Left renal cortex interstitium (tissue), 4 donors: ENCODE measurements at places on chromosomes 12 and 14. TPM values are rescaled to one million over a fixed set of nuclear protein-coding genes. Genes with fewer than 3 reads are reported as not detected.

The CACNA2D4 gene
- 2.6 TPM for polyA plus RNA-seq

DNA sequence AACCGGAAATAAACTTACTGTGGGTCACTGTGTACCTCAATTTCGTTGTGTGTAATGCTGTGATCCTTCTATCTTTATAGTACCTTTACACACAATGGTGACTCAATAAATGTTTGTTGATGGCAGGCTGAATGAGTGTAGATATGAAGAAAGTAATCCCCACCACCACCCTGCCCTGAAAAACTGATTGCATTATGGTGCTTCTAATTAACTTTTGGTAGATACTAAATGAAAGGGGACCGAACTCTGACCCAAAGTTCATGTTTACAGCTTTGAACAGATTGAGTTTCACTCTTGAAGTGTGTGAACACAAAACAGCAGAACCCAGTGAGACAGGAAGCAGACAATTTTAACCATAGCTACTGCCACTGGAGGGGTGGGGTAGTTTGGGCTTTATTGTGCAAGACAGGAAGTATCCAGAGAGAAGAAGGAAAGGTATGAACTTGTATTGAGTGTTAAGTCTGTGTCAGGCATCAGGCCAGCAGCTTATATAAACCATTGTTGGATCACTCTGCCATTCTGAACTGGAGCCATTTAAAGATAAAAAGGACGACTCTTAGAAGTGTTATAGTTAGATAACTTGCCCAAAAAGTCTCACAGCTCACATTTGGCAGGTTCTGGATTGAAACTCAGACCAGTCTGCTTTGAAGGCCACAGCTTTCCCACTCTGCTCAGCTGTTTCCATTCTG, 197.0 kb upstream of the AMIGO2 start:
- no peak for DNase-seq

The FLVCR2 gene
- polyA plus RNA-seq = 8.8 TPM

The IGF1 gene
- polyA plus RNA-seq = 7.0 TPM

DNA sequence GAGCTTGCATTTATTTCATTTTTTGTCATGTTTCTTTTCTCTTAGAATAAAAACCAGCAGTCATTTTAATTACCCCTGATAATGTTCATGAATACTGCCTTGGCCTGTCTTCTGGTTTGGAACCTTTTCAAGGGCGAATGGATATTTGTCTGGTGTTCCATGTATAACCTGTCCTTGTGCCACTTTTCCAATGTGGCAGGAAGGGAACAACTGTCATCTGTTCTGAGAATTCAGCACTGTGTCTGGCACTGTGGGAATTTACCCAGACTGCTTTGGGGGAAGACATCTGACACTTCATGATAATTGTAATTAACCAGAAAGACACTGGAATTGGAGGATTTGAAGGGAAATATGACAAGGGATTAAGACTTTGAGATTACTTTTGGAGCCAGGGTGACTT, 352.8 kb downstream of the APAF1 start:
- no peak for DNase-seq

DNA sequence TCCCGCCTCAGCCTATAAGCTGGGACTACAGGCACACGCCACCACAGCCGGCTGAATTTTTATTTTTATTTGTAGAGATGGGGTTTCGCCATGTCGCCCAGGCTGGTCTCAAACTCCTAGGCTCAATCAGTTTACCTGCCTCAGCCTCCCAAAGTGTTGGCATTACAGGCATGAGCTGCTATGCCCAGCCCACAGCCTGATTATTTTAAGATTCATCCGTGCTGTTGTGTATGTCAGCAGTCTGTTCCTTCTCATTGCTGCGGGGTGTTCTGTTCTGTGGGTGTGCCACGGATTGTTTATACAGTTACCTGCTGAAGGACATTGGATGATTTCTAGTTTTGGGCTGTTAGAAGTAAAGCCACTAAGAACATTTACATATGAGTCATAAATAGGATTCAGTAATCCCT, 9.6 kb upstream of the EP400 start:
- no peak for DNase-seq

The CLEC4D gene
- 0.41 TPM for polyA plus RNA-seq

DNA sequence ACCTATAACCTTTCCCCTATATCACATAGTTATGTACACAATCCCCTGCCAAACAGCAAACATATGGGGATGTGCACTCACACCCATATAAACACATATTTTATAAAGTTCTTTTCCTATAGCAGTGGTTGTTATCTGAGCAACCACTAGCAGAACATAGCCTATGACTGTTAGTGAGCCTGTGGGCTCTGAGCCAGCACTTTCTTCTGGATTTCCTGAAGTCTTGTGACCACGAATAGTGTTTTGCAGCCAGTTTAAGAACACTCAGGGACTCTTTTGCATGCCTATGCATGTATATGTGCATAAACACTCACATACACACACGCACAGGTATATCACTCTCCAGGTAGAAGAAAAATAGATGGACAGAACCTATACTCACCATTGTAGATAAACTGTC, 17.1 kb downstream of the TESPA1 start:
- no peak for DNase-seq

- DNase-seq = no peak
Measured at GRCh38 chr12:74539765-74540526, 2.3 kb downstream of the ATXN7L3B start.

The P2RX2 gene
- polyA plus RNA-seq = 1.3 TPM

GRCh38 chr14:48849741-48850322, 736.3 kb downstream of the RPS29 start:
- no peak for DNase-seq

The CDK17 gene
- polyA plus RNA-seq = 35.4 TPM

The HOXC4 gene
- 55.9 TPM for polyA plus RNA-seq

- no peak for DNase-seq
Measured at GRCh38 chr12:131209082-131210070, 255.7 kb downstream of the ADGRD1 start.

GRCh38 chr12:69247268-69248018, 8.1 kb downstream of the CPSF6 start:
- DNase-seq = no peak

GRCh38 chr14:40362856-40363255, 930.6 kb upstream of the FBXO33 start:
- DNase-seq = no peak

DNA sequence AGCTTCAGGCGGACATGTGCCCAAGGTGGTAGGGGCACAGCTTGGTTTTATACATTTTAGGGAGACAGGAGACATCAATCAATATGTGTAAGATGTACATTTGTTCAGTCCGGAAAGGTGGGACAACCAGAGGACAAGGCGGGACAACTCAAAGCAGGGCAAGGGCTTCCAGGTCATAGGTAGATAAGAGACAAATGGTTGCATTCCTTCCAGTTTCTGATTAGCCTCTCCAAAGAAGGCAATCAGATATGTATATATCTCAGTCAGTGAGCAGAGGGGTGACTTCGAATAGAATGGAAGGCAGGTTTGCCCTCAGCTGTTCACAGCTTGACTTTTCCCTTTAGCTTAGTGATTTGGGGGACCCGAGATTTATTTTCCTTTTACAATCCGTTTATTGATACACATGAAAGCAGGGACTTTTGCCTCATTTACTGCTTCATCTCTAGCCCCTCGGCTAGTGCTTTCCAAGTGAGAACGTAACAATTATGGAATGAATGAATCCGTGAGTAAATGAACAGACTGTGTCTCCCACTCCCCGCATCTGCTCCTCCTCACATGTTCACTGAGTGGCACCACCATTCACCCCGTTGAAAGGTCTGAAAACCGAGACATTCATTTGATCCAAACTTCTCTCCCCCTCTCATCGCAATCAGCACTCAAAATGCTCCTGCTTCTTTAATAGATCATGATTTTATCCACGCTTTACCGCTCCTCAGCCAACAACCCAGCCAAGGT, 6.9 kb upstream of the HSPB8 start:
- DNase-seq = no peak

DNA sequence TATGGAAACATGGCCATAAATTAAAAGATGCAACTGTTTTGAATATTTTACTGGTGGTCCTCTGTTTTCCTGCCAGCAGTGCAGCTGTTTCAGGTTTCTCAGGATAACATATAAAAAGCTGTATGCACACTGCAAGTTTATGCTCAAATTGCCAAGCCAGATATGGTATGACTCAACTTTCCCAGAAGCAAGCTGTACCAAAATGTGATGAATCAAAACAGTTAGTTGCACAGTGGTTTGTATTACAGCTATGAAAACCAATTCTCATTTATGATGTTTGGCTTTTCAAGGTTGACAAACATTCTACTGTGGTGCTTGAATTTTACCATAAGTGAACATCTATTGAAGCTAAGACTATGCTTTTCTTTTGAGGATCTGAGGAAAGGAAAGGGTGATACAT, 15.5 kb downstream of the TRMT5 start:
- no peak for DNase-seq

DNA sequence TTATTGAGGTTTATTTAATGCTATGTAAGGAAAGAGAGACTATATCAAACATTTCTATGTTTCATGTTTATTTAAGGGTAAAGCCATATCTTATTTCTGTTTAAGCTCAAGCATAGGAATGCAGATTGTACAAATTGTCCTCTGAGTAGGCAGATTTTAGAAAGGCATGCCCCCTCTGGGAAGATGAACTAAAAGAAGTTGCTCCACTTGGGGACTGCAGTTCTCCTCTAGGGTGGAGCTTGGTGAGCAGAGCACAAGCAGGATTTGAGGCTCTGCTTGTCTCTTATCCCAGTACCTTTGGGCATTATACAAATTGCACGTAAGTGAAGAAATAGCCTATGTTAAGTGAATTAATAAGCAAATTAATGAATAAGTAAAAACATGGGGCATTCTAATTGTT, 96.2 kb upstream of the PDE3A start:
- no peak for DNase-seq

DNA sequence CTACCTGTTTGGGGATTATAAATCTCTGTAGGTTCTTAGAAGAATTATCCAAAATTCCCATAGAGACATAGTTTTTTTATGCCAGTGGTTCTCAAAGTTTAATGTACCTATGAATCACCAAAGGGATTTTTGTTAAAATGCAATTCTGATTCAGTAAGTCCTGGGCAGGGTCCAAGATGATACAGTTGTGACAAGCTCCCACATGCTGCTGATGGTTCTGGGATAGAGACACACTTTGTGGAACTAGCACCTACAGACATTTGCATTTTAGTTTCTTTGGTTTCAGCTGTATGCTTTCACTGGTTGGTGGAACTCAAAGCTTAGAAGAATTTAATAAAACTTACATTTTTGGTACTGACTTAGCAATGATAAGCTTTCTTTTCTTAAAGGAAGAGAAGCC, 80.4 kb downstream of the PTCSC3 start:
- DNase-seq = no peak

DNA sequence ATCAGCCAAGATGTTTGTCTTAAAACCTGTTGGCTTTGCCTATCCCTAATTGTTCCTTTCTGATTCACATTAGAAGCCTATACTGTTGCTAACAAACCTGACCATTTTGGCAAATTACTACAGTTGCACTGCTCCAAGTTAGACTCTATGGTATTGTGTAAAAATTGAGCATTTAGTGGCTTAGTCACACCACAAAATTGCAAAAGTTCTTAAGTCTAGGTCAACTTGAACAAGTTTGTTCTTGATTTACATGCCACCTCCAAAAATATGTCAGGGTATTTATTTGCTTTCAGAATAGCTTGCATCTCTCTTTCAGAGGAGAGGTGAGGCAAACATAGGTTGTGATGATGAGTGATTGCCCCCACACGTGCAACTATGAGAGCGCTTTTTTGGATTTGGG, 27.0 kb upstream of the PTHLH start:
- no peak for DNase-seq

DNA sequence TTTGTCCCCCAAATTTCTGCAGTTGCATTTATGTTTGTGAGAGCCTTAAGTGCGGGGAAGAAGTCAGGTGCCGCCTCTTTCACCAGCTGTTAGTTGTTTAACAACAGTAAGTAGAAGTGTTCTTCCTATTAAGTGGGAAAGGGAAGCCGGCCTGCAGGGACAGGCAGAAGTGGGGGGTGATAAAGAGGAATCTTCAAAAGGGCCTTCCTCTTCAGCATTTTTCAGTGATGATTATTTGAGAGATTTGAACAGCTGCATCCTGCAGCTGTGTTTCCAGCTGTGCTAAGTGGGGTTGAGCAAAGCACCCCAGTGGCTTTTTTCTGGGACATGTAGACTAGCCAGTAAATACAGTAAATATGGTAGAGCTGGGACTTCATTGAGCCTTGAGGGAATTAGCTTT, 32.1 kb upstream of the SLC38A1 start:
- no peak for DNase-seq

GRCh38 chr12:97960741-97961608, 498.4 kb downstream of the RMST start:
- DNase-seq = peak; percentile 3

- peak; percentile 29 for DNase-seq
Measured at GRCh38 chr14:56057071-56057741, 61.0 kb upstream of the PELI2 start.

The FBXW8 gene
- polyA plus RNA-seq = 23.9 TPM

GRCh38 chr14:53563628-53564027, 393.0 kb downstream of the BMP4 start:
- no peak for DNase-seq

DNA sequence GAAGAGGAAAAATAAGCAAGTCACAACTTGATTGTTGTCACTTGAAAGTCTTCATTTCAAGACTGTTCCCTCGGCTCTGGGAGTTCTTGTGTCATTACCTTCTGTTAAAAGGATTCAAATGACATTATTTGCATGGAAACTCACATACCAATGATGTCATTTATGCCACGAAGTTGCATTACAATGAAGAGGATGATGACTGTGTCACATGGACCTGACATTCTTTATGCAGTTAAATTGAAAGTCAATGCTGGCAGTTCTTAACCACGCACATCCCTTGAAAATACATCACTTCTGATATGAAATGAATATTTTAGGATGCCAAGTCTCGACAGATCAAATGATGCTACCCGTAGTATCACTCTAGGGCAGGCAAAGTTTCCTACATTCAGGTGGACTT, 1069.5 kb downstream of the VRK1 start:
- DNase-seq = no peak

DNA sequence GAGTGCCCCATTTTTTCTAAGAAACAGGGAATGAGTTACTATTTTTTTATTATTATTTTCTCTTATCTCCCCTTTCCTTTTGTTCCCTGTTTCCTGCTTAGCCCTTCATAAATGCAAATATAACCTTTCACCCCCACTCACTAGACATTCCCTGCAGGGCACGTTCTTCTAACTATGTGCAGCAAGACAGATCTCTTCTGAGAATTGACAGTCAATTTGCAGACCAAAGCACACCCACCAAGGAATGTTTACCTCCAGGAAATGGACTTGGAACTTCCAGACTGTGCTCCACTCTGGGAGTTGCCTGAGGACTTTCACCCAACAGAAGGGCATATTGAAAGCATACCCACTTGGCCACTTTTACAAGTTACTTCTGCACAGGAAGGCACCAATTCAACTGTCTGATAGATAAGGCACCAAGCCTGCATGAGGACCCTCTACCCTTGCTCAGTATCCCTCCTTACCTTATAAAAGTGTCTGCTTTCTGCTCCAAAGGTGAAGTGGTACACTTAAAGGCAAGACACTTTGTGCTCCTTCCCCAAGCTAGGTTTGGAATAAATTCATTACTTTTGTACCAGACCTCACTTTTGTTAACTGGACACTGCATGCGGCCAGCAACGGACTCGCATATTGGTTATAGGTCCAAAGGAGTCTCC, 6.5 kb downstream of the TAS2R19 start:
- no peak for DNase-seq

- no peak for DNase-seq
Measured at GRCh38 chr14:52706286-52706685, 714 bp upstream of the PSMC6 start.

GRCh38 chr12:128137140-128137539, 129.8 kb upstream of the TMEM132C start:
- DNase-seq = no peak

The CCDC196 gene
- 0.36 TPM for polyA plus RNA-seq
